ENCODE measurements at places on chromosomes 11 and 22.

DNA sequence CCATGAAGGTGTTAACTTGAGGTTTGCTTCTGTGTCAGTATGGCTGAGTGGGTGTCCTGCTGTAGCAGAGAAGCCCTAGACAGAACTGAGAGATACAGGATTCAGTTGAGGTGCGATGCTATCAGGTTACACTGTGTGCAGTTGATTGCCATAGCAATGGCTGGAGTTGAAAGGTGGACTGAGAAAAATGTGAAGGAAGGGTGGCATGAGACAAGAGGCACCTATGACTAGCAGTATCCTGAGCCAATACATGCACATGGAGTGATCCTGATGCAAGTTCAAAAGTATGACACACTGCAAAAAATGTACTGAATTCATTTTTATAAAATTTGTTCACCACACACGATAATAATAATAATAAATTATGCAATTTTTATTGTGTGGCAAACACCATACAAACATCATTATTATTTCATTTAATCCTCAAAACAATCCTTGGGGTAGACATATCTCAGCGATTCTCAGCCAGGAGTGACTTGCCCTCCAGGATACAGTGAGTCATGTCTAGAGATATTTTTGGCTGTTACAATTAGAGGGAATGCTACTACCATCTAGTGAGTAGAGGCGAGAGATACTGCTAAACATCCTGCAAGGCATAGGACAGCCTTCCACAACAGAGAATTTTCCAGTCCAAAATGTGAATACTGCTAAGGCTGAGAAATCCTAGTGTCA is 3.9 kb upstream of the PIWIL4 start:
- no peak for DNase-seq

GRCh38 chr11:122157653-122158161 is 41.7 kb upstream of the BLID start:
- no peak for DNase-seq

DNA sequence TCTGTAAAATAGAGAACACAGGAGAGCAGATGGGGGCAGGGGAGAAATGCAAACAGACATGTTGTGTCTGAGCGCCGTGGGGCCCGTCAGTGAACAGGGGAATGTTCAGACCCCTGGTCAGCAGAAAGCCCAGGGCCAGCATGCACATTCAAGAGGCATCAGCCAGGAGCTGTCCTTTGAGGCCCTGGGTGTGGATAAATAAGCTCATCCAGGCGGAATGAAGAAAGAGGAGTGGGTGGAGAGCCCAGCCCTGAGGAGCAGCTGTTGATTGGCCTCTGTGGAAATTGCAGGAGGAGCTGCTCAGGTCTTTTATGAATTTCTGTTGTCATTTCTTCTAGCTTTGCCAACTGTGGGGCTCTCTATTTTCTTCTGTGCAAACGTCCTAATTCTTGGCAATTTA is 49.7 kb upstream of the CECR2 start:
- no peak for DNase-seq

DNA sequence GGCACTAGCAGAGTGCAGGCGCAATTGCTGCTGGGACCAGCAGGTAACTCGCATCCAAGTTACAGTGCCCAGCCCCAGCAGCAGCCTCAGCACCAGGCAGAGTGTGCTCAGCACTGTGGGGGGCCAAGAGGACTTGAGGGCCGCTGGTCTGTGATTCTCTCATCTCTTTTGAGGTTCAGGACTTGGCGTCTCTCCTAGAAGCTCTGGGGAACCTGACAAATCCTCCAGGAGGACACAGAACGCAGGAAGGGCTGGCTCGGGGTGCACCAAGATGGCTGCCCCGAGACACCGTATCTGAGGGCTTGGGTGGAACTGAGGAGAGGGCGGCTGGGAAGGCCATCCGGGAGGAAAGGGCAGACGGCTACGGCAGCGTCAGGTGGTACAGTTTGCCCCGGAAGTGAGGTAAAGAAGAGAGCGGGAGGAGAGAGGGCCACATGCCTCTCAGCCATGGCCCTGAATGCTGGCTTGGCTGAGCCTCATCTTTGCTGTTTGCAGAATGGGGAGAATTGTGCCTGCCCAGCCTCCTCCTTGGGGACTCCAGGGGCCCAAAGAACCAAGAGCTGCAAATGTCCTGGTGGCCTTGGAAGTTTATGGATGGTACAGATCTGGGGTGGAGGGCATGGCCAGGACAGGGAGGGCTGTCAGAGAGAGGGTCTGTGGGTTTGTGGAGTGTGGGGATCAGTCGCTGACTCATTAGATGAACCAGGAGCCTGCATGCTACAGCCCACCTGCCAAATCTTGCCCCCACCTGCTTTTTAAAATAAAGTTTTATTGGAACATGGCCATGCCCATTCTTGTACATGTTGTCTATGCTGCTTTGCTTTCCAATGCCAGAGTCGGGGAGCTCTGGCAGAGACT is 78.0 kb downstream of the MYEOV start:
- DNase-seq: no peak

GRCh38 chr11:47055534-47055933 is 119.0 kb downstream of the CSTPP1 start:
- no peak for DNase-seq

DNA sequence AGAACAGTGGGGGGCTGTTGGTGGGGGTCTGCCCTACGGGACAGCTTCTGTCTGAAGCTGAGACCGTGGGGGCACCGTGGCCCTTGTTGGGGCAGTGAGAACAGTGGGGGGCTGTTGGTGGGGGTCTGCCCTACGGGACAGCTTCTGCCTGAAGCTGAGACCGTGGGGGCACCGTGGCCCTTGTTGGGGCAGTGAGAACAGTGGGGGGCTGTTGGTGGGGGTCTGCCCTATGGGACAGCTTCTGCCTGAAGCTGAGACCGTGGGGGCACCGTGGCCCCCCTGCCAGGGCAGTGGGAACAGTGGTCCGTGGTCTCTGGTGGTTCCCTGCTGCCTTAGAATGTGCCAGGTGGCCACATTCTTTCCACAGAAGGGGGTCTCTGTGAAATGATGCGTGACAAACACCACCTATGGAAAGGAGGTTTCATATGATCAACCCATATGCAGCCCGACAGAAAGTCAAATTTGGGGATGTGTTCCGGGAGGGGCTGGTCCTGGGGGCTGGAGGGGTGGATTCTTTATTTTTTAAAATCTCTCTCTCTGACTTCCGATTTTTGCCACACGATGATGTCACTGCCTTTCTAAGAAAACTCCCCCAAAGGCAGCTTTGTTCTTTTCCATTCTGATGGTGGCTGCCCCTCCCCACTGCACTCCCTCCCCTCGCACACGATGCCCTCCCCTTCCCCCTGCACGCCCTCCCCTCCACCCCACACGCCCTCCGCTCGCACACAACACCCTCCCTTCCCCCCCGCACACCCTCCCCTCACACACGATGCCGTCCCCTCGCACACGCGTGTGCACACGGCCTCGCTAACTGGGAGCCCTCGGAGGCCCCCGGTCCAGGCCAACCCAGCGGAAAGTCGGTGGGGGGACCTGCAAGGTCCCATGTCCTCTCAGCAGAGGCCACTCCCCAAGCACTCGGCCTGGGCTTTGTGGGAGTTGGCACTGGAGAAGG is 1186.5 kb downstream of the BRD1 start:
- DNase-seq: no peak

DNA sequence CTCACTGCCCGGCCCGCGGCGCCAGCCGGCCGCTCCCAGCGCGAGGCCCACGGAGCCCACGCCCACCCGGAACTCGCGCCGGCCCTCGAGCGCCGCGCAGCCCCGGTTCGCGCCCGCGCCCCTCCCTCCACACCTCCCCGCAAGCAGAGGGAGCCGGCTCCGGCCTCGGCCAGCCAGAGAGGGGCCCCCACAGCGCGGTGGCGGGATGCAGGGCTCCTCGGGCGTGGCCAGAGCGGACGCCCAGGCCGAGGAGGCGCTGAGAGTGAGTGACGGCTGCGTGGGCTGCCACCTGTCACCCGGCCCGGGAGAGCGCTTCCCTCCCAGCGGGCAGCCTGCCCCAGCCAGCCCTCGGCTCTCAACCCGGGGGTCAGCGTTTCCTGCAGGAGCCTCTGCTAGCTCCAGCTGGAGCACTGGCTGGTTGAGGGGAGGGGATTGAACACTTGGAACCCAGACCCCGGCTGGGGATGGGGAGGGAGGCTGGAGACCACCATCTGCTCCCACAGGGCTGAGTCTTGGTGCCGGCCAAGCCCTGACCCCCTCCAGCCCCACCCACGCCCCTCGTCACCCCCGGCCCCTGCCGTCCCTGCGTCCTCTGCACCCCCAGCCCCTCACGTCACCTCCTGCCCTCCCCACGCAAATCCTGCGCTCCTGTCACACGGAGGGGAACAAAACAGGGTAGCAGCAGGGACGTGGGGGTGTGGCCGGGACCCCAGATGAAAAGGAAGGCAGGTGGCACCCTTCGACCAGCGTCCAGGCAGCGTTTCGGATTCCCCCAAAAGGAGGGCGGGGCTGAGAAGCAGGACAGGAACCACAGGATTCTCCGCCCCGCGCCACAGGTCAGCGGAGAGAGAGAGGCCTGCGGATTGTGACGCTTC is 157.0 kb downstream of the BRD1 start:
- DNase-seq: no peak

DNA sequence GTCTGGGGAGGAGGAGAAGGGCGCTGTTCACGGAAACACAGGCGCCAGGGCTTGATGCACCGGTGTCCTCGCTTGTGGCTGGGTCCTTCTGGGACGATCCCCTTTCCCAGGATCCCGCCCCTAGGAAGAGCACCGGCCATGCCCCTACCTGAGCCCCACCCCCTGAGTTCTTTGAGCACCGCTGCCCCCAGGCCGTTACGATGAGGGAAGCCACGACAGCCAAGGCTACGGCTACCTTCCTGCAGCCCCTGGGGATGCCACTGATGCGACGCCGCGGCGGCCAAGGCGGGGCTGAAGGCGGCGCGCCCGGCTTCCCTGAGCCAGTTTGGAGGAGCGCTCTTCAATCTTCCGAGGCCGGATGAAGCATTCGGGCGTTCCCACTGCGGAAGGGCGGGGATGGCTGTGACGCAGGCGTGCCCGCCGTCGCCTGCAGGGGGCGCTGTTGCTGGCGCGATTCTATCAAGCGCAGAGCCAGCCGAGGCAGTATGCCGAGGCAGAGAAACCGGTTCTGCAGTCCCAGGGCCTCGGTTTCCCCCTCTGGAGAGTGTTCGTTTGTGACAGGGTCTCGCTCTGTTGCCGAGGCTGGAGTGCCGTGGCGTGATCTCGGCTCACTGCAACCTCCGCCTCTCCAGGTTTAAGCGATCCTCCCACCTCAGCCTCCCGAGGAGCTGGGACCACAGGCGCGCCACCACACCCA is 9.7 kb upstream of the NEFH start:
- DNase-seq: peak; percentile 51

DNA sequence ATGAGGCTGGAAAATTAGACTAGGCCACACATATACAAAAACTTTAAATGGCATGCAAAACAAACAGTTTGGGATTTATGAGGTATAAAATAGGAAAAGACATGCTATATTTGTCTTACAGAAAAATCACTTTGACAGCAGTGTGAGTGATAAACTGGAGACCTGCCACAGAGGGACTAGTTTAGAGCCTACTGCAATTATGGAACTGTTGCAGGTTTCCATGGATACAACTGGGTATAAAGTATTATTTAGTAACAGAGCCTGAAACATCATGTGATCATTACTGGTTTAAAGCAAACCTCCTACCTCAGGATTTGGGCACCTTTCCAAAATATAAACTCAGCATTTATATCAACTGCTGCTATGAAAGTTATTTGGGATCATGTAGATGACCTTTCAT is 1032.5 kb downstream of the DLG2 start:
- DNase-seq: no peak

DNA sequence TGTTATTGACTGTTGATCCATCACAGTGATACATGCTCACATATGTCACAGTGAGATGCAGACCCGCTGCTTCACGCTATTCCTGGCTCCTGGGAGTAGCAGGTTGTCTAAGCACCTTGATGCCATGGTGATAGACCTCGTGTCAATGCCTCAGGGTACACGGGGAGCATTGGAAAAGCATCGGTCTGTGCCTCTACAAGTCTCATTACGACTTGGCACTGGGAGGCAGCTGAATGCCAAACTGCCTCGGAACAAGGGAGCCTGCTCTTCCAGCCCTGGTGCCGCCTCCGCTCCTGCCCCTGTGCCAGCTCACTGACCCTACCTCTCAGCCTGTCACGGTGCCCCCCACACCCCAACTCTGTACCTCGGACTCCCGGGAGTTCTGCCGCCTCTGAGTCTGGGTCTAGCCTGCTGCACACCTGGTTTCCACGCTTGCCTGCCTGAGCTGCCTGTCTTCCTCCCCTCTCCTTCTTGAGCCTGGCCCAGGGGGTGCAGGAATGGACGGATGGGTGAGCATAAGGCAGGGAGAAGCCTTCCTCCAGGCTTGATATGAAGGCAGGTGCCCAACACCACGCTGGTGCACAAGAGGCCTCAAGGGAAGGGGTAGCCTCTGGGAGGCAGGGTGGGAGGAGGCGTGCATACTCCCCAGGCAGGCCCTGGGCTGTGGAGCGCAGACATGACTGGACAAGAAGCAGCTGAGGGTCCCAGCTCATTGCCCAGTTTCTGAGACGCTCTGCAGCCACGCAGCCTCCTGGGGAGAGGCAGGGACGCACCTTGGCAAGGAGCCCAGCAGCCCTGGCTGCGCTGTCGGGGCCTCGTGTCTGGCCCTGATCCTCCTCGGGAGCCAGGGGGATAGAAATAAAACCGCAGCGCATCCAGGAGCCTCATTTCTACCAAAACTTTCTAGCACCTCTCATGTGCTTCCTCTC is 1.8 kb upstream of the NFAM1 start:
- DNase-seq: no peak

GRCh38 chr11:7555052-7555699 is 41.4 kb downstream of the PPFIBP2 start:
- no peak for DNase-seq

DNA sequence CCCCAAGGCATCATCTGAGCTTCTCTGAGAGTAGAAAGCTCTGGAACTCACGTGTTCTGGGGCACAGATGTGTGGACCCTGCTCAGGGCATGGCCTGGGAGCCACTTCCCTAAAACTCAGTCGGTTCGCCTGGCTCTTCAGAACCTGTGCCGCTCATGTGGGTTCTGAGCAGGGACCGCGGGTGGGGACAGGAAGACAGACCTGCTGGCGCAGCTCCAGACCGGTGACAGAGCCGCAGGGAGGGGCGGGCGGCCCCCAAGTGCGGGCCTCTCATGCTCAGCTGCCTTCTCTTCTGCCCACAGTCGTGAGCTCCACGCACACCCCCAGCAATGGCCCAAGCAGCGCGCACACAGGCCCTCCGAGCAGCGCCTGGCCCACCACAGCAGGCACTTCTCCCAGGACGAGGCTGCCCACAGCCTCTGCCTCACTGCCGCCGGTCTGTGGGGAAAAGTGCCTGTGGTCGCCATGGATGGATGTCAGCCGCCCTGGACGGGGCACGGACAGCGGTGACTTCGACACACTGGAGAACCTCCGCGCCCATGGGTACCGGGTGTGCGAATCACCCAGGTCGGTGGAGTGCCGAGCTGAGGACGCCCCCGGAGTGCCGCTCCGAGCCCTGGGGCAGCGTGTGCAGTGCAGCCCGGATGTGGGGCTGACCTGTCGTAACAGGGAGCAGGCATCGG is 24.2 kb downstream of the MUC5AC start:
- DNase-seq: no peak

- no peak for DNase-seq
Measured at GRCh38 chr11:15228331-15228849, 113.7 kb downstream of the INSC start.

GRCh38 chr11:83012168-83013067 is 59.3 kb downstream of the RAB30 start:
- DNase-seq: no peak

- DNase-seq: no peak
Measured at GRCh38 chr11:4184163-4184916, 89.7 kb downstream of the RRM1 start.
